Stimulated activated CD4-positive, alpha-beta T cell treated with anti-CD3 and anti-CD28 coated beads, TNF-alpha, amount 100 ng/mL, for 1 hour (primary cell): ENCODE measurements at places on chromosomes 4 and X.
A peak's percentile ranks its signal among the peaks of the same experiment; 100 is the strongest.

DNA sequence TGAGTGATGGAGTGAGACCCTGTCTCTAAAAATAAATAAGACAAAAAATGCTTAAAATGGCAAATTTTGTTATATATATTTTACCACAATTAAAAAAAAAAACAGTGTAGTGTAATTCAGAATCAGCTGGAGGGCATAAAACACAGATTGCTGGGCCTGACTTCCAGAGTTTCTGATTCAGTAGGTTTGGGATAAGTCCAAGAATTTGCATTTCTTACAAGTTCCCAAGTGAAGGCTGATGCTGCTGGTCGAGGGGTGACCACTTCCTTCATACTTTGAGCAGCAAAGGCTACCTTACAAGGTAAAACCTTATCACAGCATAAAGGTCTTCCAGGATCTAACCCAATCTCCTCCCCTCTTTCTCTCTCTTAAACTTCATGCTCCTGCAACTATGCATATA is 40.7 kb downstream of the KLHL8 start:
- no peak for DNase-seq

DNA sequence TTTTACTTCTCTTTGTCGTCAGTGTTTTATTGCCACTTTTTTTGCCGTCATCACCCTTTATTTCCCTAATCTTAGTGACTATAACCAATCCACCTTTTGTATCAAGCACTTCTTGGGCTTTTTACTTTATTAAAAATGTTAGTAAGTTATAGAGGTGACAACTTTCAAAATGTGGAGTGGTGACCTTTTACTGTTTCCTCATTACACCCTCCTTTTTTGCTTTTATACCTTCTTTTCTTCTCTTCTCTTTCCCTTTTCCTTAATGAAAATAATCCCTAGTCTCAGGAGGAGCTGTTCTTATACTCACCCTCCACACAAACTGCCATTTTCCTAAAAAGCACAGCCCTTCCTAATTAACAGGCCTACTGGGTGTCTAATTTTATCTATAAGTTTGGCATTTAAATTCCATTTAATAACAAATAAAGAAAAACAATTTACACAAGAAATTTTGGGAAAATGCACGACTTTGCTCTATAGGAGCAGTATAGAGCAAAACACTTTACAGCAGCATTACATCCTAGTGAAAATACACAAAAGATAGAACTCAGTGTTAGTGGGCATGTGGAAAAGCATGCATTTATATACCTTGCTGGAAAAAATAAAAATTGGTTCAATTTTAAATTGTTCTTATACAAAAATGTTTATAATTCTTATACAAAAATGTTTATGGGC is 27.3 kb downstream of the BBS12 start:
- DNase-seq = no peak

DNA sequence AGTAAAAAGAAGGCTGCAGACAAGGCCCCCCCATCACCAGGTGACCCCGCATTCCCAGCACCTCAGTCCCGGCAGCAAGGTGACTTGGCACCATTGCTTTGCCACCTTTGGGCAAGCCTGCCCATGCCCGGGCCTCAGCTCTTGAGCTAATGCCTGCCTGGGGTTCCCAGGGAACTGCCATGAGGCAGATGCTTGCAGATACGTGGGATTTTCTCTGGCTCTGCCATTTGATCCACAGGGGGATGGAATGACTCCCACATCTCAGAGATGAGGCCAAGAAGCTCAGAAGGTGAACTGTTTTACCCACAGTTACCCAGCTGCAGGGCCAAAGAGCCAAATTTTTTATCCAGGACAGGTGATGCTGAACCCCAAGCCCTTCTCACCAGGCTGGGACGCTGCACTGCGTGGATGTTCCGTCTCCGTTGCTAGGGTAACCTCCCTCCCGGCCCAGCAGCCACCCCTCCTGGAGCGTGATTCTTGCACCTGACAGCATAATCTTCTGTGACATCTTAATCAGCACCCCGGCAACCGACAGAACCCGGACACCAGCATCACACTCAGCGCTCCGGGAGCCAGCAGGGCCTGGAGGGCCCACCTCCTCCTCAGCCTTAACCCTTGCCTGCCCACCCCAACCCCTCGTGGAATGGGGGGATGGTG is 15.7 kb upstream of the MSX1 start:
- no peak for DNase-seq

DNA sequence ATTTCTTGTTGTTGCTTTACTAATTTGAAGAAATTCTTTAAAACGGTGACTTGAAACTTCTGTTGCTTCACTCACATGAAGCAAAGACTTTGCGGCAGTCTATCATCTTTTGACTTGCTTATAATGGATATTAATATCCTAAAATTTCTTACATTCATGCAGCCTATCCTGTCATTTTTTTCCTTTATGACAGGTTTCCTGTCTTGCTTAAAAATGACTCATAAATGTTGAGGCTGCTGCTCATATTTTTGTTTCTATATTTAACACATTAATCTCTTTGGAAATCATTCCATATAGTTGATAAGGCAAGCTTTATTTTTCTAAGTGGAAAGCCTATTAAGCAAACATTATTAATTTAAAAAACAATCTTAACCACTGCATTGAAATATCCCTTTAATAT is 176.6 kb upstream of the GALNTL6 start:
- no peak for DNase-seq

DNA sequence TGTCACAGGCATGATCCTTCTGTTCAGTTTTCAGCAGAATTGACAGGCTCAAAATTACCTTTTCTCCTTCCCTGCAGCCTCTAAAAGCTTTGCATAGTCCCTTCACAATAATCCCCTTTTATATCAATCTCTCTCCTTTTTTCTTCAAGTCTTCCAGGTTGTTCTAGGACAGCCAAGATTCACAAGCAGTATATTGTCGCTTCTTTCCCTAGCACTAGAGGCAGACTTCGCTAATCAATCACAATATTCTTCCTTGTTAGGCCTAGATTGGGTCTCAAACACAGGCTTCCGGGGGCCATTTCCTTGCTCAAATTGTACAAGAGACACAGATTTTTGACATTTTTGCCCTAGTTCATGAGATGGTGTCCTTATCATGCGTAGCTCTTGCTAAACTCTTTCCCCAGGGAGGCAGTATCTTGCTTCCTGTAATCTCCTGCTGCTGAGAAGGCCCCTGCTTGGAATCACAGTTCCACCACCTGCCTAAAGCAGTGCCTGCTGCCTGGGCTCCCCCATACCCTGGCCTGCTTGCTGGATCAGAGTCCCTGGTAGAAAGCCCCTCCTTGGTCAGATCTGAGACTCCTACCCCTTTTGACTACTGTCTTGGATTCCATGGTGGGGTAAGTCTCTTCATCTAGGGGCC is 57.3 kb downstream of the DMP1 start:
- no peak for DNase-seq

GRCh38 chr4:125184116-125184515 is 130.6 kb upstream of the FAT4 start:
- no peak for DNase-seq

- DNase-seq = no peak
Measured at GRCh38 chr4:7191546-7192251, 639 bp upstream of the SORCS2 start.

GRCh38 chr4:5921101-5921980 is 28.5 kb upstream of the CRMP1 start:
- no peak for DNase-seq

DNA sequence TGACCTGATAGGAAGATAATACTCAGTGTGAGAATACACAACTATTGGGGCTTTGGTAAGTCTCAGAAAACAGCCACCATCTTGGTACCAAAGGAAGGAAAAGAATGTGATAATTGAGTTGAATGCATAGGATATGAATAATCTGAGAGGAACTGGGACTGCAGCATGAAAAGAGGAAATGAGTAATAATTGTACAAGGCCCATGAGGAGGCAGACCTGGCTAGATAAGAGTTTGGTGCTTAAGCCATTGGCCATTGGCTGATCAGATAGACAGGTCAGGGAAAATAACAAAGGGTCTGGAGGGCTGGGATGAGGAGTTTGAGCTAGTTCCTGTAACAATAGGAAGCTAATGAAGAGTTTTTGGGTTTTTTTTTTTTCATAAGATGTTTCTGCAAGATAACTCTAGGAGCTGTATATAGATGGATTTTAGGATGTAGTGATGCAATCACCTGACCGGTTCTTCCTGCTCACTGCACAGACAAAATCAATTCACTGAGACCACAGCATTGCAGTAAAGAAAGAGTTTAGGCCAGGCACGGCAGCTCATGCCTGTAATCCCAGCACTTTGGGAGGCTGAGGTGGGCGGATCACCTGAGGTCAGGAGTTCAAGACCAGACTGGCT is 5.3 kb upstream of the TRMT2B start:
- DNase-seq = no peak

DNA sequence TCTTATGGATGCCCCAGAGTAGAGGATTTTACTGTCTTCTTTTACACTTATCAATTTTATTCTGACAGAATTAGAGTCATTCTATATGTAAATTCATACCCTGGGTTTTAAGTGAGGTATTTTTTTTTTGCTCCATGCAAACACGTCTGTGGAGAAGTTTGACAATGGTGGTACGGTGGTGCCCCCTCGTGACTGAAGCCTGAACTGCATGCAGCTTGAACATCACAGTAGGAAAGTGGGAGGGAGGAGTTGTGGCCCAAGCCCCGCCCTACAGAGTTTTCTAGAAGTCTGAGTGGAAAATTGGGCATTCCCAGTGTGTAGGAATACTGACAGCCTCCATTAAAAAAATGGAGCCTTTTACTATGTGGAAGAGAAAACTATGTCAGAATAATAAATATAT is 73.3 kb upstream of the RAB40AL start:
- peak; percentile 44 for DNase-seq

DNA sequence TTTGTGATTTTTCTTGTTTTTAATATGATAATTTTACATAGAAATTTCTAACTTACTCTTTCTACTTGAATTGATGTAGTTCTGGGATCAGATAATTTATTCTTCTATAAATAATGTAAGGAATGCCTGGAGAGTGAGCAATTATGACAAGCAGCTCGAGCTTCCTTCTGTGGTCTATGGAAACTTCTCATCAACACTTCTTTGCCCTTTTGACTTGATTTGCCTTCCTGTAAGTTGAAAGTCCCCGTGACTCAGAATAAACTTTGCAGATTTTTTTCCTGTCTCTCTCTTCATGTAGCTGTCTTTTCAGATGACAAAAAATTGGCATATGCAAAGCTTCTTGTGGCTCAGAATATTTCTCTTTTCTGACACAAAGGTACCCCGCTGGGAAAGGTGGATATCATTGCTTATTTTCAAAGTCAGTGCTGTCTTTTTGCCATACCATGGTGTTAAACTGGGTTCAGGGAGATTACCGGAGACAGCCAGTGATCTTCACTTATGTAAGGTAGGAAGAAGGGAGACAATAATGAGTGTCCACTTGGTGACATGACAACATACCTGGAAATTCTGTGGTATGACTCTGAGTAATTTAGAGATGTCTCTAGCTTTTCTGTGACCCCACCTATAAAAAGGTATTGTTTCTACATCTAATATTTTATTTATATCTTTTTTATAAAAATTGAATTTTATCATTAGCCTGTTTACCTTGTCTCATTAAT is 278.6 kb upstream of the GNPDA2 start:
- DNase-seq = no peak

- DNase-seq = no peak
Measured at GRCh38 chrX:24153178-24153795, 3.8 kb downstream of the ZFX start.

GRCh38 chr4:8681391-8681790 is 88.8 kb downstream of the CPZ start:
- DNase-seq = no peak

- DNase-seq = no peak
Measured at GRCh38 chr4:113645771-113646441, 115.6 kb downstream of the CAMK2D start.

DNA sequence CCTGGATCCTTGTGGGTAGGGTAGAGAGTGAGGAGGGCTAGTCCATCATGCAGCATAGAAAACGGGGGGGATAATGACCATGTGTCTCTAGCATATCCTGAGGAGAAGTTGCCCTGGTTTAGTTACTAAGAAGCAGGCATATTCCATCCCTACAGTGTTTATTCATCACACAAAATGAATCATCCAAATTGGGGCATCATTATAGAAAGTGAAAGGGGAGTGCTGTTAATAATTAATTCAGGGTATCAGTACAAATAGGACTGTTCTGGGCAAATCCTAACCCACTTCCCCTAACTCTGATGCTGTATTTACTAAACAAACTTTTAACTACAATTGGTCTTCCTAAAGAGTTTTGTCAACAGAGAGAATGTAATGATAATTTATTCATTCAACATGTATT is 281.1 kb upstream of the ARX start:
- no peak for DNase-seq

- DNase-seq = no peak
Measured at GRCh38 chrX:139204571-139204897, 326.0 kb upstream of the F9 start.

GRCh38 chr4:87356832-87357526 is 34.0 kb downstream of the HSD17B11 start:
- DNase-seq = no peak

- DNase-seq = no peak
Measured at GRCh38 chr4:32470087-32470585, 1750.0 kb downstream of the PCDH7 start.

DNA sequence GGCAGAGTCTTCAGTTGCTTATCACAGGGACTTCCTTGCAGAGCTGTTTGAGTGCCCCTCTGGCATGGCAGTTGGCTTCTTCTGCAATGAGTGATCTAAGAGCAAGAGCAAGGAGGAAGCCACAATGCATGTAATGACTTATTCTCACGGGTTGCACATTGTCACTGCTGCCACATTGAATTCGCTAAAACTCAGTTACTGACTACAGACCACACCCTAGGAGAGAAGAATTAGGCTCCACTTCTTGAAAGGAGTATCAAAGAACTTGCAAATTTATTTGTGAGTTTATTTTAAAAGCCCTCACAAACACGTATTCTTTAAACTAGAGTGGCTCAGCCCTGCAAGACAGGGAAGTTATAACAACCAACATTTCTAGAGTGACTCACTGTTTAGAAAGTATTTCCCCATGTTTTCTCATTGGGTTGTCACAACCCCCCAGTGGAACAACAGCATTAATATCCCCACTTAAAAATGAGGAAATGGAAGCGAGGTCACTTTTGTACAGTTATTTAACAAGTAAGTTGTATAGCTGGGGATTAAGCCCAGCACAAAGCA is 32.4 kb upstream of the RBPJ start:
- no peak for DNase-seq

DNA sequence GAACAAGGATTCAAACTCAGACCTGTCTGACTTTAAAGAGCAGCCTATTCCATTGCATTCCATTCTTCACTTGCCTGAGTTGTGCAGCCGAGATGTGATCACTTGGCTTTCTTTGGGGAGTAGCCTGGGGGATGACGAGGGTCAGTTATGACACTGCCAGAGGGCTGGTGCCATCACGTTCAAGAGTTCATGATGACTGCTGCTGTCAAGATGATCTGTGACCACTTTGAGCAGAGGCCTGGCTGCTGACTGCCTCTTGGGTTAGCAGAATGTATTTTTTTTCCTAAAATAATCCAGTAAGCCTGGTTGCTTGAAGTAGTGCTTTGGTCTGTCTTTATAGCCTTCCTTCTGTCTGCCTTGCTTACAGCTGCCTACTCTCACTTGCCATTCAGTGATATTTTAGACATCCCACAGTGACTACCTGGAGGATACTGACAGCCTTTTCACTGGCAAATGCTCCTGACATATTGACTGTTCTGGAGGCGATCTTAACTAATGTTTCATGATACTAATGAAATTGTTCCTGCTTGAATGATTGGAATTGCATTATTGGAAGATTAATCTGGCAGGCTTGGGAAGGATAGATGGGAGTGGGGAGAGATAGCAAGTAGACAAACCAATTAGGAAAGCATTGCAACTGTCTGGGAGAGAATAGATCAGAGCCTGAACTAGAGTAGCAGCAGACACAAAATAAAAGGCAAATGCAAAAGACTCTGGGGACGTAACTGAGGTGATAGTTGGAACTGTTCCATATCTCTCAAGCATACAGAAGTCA is 221.6 kb upstream of the LCORL start:
- no peak for DNase-seq
